ENCODE measurements at places on chromosomes 7 and 10. TPM values are rescaled to one million over a fixed set of nuclear protein-coding genes. Genes with fewer than 3 reads are reported as not detected.

GRCh38 chr10:95982200-95982599, 61.2 kb upstream of the CCNJ start:
- DNase-seq: no peak

- no peak for DNase-seq
Measured at GRCh38 chr7:11950281-11950680, 118.3 kb upstream of the THSD7A start.

DNA sequence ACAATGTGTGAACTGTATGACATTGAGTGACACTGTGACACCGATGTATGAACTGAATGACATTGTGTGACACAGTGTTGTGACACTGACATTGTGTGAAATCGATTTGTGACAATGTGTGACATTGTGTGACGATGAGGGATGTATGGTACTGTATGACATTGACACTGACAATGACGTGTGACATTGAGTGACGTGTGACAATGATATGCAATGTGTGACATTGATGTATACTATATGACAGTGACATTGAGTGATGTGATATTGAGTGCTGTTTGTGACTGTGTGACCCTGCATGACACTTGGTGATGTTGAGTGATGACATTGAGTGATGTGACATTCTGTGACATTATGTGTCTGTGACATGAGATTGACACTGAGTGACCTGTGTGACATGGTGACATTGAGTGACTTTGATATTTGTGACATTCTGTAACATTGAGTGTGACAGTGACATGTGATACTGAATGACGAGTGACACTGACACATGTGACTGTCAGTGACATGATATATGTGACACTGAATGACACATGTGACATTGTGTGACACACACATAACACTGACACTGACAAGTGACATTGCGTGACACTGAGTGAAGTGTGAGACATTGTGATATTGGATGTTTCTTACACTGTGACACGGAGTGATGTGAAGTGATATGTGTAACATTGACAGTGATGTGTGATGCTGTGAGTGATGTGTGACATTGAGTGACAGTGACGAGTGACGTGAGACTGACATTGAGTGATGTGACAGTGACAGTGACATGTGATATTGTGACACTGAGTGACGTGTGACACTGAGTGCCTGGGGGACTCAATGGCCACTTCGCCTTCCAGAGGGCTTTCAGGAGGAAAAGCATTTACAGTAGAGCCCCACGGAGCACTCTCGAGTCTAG, 167.5 kb downstream of the PRKAG2 start:
- DNase-seq: no peak

DNA sequence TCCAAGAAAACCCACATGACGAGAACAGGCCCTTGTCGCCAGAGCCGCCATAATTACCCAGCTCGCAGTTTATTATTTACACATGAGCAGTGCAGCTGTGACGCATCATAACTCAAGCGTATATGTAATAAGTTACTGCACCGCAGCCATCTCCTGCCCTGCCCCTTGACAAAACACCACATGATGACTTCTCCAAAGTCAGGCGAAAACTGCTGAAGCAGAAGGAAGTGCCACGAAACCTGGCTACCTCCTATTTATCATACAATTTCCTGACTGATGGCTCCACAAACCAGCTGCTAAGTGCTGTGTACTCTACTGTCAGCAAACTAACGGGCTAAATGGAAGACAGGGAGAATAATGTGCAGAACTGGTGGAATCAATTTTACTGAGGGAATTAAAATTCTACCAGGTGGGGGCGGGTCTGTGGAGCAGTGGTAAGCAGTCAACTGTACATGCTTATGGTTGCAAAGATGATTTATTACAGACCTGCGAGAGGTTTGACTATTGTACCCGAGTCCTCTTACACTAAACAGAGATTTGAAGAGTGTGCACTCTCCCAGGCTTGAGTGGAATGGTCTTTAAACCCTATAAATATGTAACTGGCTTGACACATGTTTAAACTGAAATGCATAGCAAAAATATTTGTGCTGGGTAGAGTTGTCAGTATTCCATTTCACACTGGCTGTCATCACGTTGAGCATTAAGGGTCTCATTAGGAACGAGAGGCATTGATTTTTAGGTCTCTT, 156.0 kb downstream of the GLI3 start:
- DNase-seq: no peak

DNA sequence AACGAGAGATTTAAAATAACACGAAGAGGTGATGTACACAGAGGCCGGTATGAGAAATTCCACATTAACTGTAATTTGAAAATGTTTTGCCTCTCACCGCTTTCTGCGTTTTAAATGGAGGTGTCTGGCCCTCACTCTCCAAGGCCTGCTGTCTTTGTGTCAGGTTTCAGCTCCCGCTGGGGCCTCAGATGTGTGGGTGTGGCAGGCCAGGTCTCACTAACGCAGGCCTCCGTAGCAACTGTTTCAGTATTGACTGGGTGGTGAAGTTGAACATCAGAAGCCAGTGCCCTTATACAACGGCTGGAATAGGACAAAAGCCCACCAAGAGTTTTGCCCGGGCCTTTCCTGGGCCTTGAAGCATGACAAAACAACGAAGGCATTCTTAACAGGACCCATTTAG, 303.1 kb downstream of the ADARB2 start:
- no peak for DNase-seq

GRCh38 chr7:611281-611810, 91.7 kb upstream of the PDGFA start:
- DNase-seq: no peak

DNA sequence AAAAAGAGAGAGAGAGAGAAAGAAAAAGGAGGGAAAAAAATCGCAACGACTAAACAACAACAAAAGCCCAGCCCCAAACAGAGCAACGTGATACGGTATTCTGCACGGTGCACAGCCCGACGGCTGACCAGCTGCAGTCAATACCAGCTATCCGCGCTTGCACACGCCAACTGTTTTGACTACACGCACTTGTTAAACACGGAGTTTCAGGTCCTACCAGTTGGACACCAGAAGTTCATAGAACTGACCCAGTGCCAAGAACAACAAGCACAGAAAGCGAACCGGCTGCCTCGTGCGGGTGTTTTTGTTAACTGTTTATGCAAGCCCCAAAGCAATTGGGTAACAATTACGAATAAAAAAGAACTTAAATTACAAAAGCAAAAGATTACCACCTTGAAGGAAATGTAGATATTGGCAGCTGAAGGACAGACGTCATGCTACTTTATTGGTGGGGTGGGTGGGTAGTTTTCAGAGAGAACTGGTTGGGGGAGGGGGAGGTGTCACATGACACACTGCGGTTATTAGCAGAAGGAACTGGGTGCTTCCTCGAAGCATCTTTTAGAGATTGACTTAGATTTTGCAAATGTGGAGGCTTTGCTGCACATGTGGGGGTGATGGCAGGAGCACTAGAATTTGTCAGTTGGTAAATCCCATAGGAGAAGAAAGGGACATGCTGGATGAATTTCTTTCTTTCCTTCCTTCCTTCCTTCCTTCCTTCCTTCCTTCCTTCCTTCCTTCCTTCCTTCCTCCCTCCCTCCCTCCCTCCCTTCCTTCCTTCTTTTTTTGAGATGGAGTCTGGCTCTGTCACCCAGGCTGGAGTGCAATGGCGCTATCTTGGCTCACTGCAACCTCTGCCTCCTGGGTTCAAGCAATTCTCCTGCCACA, 110.6 kb upstream of the EFCAB10 start:
- DNase-seq: peak; percentile 22

GRCh38 chr10:131034451-131034850, 277.1 kb downstream of the TCERG1L start:
- no peak for DNase-seq

DNA sequence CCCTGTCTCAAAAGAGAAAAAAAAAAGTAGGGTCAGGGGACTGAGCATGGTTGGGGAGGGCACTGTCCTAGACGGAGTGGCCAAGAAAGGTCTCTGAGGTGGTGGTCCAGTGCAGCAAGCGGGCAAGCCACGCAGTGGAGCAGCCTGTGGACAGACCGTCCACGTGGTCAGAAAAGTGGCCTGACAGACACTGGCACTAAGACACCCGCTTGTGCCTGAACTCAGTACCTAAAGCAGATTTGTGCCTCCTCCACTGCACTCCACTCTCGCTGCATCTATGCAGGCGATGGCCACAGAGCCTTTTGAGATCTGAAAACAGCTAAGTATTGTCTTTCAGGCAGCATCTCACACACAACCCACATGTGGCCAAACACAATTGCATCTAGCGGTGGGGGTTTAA, 8.8 kb downstream of the ASB10 start:
- DNase-seq: peak; percentile 43

GRCh38 chr7:147539685-147540084, 1050.9 kb upstream of the C7orf33 start:
- DNase-seq: no peak

- no peak for DNase-seq
Measured at GRCh38 chr10:33537066-33537465, 202.6 kb upstream of the NRP1 start.

GRCh38 chr10:62671104-62671503, 133.4 kb upstream of the ADO start:
- DNase-seq: no peak

DNA sequence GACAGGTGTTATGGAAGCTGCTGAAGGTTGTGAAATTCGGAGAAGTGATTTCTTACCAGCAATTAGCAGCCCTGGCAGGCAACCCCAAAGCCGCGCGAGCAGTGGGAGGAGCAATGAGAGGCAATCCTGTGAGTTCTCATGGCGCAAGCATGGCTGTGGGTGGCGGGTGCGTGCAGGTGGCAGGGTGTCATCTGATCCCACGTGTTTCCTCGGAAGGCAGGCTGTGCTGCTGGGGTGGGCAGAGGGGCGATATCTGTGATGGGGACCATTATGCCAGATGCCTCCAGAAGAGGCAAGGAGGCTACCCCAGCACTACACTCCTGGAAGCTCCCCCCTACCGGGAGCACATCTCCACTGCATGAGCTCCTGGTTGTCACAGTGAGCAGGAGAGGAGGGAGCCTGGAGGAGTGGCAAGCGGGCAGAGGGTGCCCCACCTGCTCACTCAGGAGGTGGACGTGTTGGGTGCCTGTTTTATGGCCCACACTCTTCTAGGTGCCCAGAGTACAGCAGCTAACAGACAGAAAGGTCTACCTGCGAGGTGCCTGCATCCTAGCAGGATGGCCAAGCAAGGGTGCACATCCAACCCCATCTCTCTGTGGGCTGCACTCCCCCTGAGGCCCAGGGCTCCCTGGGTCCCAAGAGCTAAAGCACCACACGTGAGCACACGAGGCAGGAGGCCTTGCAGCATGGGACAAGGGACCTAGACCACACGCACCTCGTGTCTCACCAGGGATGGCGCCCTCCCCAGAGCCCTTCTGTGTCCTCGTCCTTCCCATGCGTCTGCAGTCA, 204.7 kb downstream of the EBF3 start:
- no peak for DNase-seq

- DNase-seq: no peak
Measured at GRCh38 chr7:64541438-64542359, 21.2 kb downstream of the ZNF680 start.

- DNase-seq: no peak
Measured at GRCh38 chr10:132510174-132510611, 27.4 kb upstream of the INPP5A start.

- no peak for DNase-seq
Measured at GRCh38 chr7:131365838-131366237, 38.2 kb downstream of the MKLN1 start.

- no peak for DNase-seq
Measured at GRCh38 chr10:87752566-87752965, 65.5 kb downstream of the ATAD1 start.

GRCh38 chr7:38396852-38397251, 123.4 kb upstream of the TARP start:
- no peak for DNase-seq

DNA sequence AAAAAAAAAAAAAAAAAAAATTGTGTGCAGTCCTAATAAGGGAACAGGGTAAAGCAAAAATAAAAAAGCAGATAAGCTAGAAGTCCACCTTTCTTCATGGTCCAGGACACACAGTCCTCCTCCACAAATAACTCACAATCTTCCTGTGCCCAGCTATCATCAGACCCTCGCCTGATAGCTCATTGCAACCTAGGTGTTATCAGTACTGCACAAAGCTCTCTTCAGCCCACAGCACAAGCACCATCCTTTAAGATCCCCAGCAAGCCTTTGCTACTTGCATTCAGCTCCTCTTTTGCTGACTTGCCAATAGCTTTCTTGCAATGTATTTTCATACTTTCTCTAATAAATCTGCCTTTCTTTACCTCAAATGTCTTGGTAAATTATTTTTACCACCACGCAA, 5.0 kb downstream of the NDUFA5 start:
- no peak for DNase-seq

- DNase-seq: no peak
Measured at GRCh38 chr10:62550173-62550572, 176.0 kb downstream of the ZNF365 start.

- DNase-seq: peak; percentile 29
Measured at GRCh38 chr10:102120991-102121738, 997 bp upstream of the LDB1 start.

DNA sequence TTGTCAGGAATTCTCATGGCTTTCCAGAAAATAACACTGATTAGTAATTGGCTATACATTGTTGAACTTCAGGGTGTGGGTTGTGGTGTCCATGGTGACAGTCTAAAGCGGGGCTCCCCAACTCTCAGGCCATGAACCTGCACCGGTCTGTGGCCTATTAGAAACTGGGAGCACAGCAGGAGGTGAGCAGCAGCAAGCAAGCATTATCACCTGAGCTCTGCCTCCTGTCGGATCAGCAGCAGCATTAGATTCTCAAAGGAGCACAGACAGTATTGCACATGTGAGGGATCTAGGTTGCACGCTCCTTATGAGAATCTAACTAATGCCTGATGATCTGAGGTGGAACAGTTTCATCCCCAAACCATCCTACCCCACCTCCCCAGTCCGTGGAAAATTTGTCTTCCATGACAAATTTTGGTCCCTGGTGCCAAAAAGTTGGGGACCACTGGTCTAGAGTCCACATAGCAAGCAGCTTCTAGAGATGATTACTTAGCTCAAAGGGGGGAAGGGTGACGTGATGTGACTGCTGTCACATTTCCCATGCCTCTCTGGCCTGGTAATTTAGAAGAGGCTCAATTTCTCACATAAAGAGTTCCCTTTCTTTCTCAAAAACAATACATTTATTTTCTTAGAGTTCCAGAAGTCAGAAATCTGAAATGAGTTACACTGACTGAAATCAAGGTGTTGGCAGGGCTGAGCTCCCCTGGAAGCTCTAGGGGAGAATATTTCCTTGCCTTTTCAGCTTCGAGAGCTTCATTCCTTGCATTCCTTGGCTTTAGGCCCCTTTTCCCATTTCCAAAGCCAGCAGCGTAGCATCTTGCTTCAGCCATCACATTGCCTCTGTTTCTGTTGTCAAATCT, 17.6 kb upstream of the FAM221A start:
- DNase-seq: no peak

DNA sequence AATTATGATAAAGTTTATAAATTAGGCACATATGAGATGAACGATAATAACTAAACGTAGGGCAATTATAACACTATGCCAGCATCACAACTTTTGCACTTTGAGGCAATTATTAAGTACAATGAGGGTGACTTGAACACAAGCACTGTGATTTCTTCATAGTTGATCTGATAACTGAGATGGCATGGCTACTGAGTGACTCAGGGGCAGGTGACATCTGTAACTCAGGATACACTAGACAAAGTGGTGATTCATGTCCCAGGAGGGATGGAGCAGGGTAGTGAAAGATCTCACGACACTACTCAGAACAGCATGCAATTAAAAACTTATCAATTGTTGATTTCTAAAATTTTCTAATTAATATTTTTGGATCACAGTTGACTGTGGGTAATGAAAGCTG, 98.3 kb upstream of the ARHGAP21 start:
- no peak for DNase-seq

ACBD7 gene
- total RNA-seq: not detected

WNT2 gene
- total RNA-seq: 6.1 TPM

ERVW-1 gene
- total RNA-seq: not detected

AKR1B1 gene
- 78.7 TPM for total RNA-seq

ANXA8 gene
- total RNA-seq: not detected

NEUROG3 gene
- not detected for total RNA-seq

ARMC10 gene
- total RNA-seq: 66.4 TPM

ADRB1 gene
- total RNA-seq: not detected
